Kidney capillary endothelial cell (primary cell): ENCODE measurements at places on chromosomes 4 and X.

GRCh38 chr4:74873545-74874301, 59.2 kb upstream of the PARM1 start:
- no peak for DNase-seq

DNA sequence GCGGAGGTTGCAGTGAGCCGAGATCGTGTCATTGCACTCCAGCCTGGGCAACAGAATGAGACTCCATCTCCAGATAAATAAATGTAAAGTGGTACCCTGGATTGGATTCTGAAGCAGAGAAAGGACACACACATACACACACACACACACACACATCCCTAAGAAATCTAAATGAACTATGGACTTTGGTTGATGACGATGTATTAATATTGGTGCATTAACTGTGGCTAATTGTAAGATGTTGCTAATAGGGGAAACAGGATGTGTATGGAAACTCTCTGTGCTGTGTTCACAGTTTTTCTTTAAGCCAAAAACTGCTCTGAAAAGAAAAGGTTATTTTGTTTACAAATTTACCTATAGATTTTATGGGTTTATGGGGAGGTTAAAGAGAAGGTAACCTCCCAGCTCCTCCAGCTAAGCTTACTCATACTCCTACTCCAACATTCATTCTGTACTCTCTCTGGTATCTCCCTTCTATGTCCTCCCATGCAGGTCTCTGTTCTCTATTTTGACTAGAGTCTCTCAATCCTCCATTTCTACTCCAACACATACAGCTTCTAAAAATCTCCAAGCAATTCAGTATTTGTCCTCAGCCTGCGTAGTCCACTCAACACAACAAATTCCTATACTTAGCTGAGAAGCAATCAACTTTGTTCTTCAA, 46.5 kb upstream of the RELL1 start:
- no peak for DNase-seq

GRCh38 chr4:102477657-102478056, 23.5 kb upstream of the NFKB1 start:
- DNase-seq, result no peak

DNA sequence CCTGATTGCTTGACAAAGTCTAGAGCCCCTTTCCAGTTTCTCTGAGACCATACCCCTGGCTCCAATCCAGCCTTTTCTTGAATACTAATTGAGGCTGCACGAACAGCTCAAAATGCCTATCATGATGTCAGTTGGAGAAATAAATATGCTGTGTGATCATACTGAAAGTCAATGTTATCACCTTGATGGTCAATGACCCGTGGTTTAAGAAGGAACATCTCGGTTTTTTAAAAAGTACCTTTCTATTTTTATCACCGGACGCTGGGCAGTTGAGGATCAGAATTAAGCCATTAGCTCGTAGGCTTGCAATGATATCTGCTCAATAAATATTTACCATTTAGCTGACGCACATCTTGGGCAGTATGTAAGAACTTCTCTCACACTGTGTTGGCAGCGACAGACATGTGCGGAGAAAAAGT, 852 bp upstream of the WDR44 start:
- DNase-seq, result no peak

DNA sequence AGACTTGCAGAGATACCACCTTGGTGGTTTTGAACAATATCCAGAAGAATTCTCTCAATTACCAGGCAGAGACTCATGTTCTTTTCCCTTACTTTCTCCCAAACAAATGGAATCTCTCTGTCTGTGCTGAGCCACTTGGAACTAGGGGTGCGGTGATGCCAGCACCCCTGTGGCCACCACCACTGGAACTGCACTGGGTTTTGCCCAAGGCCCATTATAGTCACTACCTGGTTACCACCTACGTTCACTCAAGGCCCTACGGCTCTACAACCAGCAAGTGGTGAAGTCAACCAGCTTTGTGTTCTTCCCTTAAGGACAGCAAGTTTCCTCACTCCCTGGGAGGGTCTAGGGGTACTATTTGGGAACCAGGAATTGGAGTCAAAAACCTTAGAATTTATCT, 1183.7 kb downstream of the FSTL5 start:
- no peak for DNase-seq

DNA sequence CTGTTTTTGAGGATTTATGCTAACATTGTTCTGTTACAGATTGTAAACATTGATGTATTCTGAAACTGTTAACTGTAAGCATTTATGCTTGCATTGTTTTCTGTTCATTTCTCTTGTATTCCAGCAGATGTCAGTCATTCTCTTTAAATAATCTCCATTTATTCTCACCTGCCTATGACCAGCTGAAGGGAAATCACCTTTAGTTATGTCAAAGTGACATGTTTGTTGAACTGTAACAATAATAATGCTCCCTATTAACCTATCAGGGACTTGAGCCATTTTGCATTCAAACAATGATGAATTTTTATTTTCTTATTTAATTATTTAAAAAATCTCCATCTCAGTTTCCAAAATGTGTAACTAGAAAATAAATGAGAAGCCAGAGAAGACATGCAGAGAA, 58.0 kb downstream of the SPCS3 start:
- peak; percentile 52 for DNase-seq

DNA sequence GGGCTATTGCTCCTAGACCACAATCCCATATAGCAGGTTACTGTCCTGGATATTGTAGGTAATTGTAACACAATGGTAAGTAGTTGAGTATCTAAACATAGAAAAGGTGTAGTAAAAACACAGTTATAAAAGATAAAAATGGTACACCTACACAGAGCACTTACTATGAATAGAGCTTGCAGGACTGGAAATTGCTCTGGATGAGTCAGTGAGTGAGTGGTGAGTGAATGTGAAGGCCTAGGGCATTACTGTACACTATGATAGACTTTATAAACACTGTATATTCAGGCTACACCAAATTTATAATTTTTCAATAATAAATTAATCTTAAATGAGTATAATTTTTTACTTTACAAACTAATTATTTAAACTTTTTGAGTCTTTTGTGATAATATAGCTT, 425.7 kb downstream of the PABPC4L start:
- DNase-seq, result peak; percentile 1

- DNase-seq, result no peak
Observed at GRCh38 chrX:40383360-40383759, 197.4 kb upstream of the ATP6AP2 start.

GRCh38 chrX:69151866-69152284, 13.4 kb downstream of the PJA1 start:
- no peak for DNase-seq
